ENCODE measurements at places on chromosomes 16 and 17. TPM values are rescaled to one million over a fixed set of nuclear protein-coding genes. Genes with fewer than 3 reads are reported as not detected.

LRRC37B gene
- 134 TPM for total RNA-seq

GPR139 gene
- 3.4 TPM for total RNA-seq

GABARAPL2 gene
- 75.7 TPM for total RNA-seq

NOG gene
- 3.1 TPM for total RNA-seq

ACSM2A gene
- total RNA-seq = not detected

All from parietal lobe (tissue), 2 donors.